ENCODE measurements at places on chromosomes 12 and 14.

DNA sequence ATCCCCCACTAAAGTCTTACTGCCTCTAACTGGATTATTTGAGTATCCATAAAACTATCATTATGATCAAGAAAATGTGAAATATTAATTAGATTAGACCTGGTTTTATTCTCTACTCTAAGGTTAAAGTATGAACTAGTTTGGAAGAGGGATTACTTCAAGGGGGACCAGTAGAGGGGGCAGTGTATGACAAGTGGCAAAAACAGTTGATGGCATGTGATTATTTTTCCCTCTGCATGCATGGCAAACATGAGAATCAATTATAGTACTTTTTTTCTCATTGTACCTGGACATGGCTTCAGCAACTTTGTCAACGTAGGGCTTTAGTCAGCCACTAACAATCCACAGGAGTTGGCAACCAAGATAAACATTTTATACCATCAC lies 145.0 kb upstream of the SLC38A2 start:
- DNase-seq, result no peak

- no peak for DNase-seq
Observed at GRCh38 chr12:109912855-109913321, 12.8 kb downstream of the TCHP start.

GRCh38 chr12:54448344-54448743 lies 25.1 kb downstream of the GTSF1 start:
- no peak for DNase-seq

- no peak for DNase-seq
Observed at GRCh38 chr12:22683131-22683530, 58.2 kb downstream of the ETNK1 start.

DNA sequence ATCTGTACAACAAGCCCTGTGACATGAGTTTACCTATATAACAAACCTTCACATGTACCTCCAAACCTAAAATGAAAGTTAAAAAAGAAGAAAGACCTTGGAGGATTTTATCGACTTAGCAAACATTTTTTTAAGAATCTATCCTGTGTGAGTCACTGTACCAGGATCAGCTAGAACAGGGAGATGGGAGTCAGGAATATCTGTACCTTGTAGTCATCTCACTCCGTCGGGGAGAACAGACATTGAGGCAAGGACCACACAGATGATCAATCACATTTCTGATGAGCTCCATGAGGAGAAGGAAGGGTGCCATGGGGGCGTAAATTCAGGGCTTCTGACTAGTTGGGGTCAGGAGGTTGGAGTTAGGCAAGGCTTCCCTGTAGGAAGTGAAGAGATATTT lies 310.6 kb downstream of the VRK1 start:
- no peak for DNase-seq

- no peak for DNase-seq
Observed at GRCh38 chr12:100447381-100447780, 26.3 kb upstream of the NR1H4 start.

DNA sequence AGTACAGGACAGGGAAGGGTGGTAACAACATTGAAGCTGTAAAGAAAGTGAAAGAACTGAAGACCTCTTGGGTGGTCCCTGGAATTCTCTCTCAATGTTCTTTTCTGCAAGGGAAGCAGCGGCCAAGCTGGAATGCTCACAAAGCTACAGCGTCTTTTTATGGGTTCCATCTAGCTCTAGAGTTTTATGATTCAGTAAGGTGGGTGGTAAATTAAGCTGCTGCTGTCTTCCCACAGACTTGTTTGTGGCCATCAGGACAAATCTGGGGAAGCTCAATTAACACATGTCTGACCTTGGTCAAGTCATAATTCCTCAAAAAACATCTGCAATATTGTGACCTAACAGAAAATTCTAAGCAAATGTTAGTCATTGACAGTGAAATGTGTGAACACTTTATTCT lies 139.1 kb downstream of the MED13L start:
- no peak for DNase-seq

DNA sequence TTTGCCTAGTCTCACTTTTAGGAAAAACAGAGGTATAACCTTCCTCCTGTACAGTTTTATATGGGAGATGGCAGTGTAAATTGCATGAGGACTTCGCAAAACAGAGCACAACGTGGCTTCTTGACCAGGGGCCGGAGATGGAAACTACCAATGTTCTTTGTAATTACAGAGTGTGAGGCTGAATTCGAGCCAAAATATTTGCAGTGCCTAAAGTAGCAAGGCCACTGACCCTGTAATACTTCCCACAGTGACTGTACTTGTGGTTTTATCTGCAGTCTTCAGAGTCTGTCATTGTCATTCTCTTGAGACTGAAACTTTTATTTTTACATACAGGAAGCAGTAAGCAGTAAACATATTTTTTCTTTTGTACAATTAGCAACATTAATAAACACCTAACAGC lies 98.9 kb downstream of the RERG start:
- no peak for DNase-seq

DNA sequence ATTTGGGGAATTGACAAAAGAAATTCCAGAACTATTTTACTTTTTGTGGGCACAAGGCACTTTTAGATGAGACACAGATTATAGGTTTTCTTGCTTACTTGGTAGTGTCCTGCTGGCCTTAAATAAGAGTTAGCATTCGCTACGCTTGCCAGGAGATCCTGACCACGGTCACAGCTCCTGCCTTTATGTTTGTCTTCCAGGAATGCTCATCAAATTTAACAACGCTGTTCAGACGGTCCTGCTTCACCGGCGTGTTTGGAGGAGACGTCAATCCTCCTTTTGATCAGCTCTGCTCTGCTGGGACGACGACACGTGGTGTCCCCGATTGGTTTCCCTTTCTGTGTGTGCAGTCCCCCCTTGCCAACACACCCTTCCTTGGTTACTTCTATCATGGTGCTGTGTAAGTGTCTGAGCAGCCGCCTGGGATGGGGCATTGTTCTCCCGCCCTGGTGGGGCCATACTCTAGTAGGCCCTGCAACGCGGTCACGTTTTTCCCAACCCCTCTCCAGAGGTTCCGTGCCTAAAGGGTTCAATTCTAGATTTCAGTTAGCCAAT lies 15.8 kb downstream of the TCTN2 start:
- no peak for DNase-seq

DNA sequence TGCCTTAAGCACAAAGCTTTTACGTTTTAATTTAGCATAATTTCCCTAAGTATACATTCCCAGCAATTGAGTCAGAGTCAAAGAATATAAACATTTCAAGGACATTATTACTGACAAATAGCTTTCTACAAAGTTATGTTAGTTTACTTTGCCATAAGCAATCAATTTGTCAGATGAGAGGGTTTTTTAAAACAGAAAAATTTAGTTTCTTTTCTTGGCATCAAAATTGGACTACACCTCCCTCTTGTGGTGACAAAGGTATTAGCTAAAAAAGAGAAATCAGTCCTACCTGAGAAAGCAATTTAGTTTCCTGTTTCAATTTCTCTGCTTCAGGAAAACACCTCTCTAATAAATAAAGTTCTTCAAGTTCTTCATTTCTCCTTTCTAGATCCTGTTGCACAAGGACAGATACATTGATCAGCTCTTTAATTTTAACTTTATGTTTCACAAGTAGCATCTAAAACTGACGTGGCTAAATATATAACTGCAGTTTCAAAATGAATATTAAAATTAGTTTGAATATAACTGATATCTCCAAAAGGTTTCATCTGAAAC lies 39.9 kb downstream of the DNAI7 start:
- peak; percentile 29 for DNase-seq

- peak; percentile 20 for DNase-seq
Observed at GRCh38 chr14:30290001-30290400, 269.0 kb upstream of the G2E3 start.

- no peak for DNase-seq
Observed at GRCh38 chr12:51746416-51746815, 102.1 kb downstream of the FIGNL2 start.

- no peak for DNase-seq
Observed at GRCh38 chr12:127245009-127245408, 1022.0 kb upstream of the TMEM132C start.

DNA sequence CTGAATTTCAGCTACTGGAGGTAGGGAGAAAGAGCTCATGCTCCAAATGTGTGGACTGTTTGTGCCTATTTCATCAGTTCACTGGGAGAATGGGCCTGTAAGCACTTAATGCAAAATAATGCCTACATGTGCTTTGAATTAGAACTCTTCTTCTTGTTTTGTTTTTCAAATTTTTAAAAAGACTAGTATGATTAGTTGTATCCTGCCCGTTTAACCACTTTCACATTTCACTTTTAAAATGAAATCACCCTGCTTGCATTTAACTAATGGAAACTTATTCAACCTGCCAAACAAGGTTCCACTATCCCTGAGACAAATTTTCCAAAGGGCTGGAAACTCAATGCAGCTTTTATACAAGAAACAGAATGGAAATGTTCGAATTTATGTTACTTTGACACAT lies 79.7 kb downstream of the SAMD4A start:
- DNase-seq, result no peak

DNA sequence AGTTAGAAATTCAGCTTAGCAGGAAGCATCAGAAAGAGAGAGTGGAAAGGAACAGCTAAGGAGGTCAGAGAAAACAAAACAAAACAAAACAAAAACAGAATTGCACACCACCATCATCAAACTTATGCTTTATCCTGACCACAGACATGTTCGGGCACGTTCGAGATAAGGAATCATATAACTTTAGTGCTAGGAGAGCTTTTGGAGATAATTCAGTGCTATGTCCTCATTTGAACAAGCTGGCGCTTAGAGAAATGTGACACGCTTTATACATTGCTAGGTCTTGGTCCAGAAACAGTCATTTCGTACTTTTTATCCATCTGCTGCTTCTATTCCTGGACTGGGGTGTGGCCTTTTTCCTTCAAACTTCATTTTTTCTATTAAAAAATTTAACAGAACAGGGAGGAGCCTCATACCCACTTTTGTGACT lies 213.1 kb downstream of the PTPRO start:
- DNase-seq, result no peak

DNA sequence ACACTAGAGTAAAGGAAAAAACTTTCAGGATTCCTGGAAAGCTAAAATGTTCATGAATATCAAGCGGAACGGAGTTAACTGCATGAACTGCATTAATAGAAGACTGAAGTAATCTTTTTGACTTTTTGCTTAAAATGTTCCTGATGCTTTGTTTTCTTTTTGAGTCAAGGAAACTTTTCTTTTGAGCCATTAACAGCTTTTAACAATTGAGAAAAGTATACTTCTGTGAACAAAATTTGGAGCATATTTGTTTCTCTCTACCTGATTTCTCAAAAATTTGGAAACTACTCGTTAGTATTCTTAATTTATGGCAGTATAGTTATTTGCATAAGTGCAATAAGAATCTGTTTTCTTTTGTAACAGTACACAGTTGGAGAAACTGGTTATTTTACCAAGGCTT lies 78.5 kb downstream of the CALM1 start:
- no peak for DNase-seq

- DNase-seq, result no peak
Observed at GRCh38 chr12:80681287-80681686, 26.1 kb upstream of the MYF6 start.

- DNase-seq, result no peak
Observed at GRCh38 chr12:100442403-100442802, 31.3 kb upstream of the NR1H4 start.

DNA sequence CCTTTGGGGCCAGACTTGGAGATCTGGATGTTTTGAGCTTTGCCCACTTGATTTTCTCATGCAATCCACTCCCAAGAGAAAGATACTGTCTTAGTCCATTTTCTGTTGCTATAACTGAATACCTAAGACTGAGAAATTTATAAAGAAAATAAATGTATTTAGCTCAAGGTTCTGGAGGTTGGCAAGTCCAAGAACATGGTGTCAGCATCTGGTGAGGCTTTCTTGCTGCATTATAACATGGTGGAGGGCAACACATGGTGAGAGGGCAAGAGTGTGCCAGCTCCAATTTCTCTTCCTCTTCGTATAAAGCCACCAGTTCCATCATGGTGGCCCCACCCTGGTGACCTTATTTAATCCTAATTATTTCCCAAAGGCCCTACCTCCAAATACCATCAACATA lies 39.6 kb upstream of the NFKBIA start:
- DNase-seq, result no peak

DNA sequence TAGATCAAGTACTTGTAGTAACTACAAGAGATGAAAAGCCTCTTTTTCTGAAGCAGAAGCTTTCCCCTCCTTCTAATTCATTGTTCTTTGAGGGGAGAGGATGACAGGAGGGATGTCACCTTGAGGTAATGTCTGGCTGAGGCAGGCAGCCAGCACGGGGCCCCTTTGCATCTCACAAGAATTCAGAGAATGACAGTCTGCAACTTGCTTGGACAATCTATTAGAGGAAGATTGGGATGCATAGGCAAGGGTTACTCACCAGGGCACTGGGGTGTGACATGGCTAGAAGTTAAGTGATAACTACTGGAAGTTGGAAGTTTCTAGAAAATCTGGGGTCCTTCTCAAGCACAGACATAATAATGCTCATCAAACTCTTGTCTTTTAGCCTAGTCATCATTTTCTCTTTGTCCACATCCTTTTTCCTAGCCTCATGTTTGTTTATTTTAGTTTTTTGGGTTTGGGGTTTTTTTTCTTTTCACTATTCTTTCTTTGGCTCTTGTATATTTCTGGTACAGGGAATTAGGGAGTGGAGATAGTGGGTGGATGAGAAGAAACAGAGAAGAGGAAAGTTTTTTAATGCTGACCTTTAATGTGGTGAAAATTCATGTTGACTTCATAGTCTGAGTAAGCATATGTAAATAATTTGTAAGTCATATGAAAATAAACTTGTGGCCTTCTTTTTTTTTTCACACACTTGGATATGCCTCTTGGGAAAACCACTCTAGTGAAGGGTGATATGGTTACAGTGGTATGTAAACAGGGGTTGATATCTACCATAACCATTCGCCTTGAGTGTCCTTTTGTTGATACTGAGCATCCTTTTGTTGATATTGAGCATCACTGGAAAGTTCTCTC lies 55.1 kb downstream of the TTLL5 start:
- DNase-seq, result no peak

- no peak for DNase-seq
Observed at GRCh38 chr14:34359420-34360117, 102.5 kb downstream of the SPTSSA start.

- no peak for DNase-seq
Observed at GRCh38 chr14:103745424-103745823, 29.8 kb downstream of the ZFYVE21 start.

DNA sequence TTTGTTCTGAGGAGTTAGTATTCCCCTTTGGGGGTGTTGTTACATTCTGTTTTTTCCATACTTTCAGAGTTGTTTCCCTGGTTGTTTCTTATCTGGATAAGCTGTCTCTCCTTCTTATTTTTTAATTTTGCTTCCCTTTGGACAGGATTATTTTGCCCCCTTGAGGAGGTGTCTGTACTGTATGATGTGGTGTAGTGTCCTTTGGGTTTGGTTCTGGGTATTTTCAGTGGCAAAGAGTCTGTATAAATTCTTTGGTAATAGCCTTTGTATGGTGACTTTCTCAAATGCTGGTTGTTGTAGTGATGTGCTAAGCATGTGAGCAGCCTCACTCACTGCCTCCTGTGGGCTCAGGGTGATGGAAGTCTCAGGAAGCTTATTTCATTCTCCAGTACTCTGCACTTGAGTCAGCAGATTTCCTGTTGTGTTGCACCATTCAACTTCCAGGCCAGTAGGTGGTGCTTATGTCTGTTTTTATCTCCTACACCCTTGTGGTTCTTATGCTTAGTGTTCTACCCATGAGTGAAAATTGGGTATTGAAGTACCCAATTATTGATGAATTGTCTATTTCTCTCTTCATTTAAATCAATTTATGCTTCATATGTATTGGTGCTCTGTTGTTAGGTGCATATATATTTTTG lies 103.3 kb upstream of the PMCH start:
- peak; percentile 19 for DNase-seq

Measured in NCI-H1105 treated with DMSO at 0.1 percent for 48 hours (cell line).